Right lung (tissue), 10 donors: ENCODE measurements at places on chromosomes 7 and 10.
A peak's percentile ranks its signal among the peaks of the same experiment; 100 is the strongest.

DNA sequence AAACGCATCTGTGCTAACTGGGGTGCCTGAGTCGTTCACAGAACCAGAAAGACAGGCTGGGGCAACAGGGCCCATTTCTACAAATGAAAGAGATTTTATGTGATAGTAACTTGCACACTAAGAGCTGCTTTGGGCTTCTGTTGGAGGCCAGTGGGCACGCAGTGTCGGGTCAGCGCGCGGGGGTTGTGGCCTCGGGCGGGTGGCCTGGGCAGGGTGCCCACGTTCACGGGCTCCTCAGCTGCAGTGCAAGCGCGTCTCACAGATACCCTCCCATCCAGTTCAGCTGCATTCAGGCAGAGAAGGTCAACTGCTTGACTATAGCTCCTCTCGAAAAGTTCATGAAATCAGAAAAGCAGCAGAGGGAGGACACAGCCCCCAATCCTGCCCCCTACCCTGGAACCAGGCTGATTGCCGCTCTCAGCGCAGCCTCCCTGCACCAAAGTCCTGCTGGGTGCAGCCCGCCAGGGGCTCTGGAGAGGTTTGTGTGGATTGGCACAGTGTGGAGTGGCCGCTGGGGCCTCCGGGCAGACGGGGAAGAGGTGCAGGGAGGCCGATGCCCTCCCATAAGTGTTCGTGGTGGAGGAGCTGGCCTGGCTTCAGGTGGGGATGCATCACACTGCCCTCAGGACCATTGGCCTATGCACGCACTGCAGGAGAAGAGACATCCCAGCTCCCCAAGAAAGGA lies 582.8 kb downstream of the TCERG1L start:
- DNase-seq, result no peak

- no peak for DNase-seq
Measured at GRCh38 chr10:34313353-34313752, 501.7 kb downstream of the PARD3 start.

GRCh38 chr10:13018171-13018570 lies 16.7 kb upstream of the CCDC3 start:
- DNase-seq, result no peak

DNA sequence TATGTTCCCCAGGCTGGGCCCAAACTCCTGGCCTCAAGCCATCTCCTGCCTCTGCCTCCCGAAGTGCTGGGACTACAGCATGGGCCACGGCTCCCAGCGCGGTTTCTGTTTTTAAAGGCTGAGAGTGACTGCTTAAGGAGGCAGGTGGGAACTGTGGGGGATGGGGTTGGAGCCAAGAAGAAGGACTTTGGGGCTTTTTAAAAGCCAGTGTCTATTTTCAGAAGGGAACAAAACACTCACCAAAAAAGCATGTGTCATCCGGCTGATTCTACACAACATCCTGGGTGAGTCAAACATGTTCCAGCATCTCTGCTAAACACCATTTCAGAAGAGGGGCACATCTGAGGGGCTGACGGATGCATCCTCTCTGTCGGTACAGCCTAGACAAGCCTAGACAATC lies 824.5 kb downstream of the TYW1 start:
- no peak for DNase-seq

DNA sequence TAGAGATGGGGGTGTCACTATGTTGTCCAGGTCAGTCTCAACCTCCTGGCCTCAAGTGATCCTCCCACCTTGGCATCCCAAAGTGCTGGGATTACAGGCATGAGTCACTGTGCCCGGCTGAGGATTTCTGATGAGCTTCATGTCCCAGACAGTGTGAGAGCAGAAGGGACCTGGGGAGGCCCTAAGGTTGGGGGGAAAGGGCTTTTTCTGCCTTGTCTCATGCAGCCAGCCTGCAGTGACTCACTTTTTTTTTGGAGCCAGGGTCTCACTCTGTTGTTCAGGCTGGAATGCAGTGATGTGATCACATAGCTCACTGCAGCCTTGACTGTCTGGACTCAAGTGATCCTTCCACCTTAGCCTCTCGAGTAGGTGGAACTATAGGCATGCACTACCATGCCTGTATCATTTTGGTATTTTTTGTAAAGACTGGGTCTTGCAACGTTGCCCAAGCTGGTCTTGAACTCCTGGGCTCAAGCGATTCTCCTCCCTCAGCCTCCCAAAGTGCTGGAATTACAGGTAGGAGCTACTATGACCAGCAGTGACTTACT lies 14.6 kb downstream of the COL26A1 start:
- no peak for DNase-seq

DNA sequence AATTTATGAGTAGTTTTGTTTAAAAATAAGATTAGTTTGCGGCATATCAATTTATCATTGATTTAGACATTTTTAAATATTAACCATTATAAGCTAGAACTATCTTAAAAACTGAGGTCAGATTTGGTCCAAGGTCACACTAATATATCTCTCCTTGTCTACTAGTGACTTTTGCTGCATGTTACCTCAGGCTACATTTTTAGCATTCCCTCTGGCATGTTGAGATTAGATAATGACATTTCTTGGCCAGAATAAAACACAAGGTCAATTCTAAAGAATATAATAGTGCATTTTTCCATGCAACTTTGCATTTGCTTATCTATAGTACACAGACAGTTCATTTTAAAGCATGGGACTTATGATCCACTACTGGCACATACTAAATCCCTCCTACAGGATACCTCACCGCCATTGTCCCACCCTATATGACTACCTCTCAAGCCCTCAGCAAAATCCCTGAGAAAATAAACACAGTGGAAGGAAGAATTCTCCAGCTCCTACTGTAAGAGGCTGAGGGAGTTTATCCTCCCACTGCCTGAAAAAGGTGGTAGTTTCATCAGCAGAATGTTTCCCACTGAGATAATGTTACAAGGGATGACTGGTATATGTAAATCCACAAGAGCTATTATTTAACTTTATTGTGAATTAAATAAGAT lies 816.4 kb downstream of the GRM8 start:
- DNase-seq, result no peak

DNA sequence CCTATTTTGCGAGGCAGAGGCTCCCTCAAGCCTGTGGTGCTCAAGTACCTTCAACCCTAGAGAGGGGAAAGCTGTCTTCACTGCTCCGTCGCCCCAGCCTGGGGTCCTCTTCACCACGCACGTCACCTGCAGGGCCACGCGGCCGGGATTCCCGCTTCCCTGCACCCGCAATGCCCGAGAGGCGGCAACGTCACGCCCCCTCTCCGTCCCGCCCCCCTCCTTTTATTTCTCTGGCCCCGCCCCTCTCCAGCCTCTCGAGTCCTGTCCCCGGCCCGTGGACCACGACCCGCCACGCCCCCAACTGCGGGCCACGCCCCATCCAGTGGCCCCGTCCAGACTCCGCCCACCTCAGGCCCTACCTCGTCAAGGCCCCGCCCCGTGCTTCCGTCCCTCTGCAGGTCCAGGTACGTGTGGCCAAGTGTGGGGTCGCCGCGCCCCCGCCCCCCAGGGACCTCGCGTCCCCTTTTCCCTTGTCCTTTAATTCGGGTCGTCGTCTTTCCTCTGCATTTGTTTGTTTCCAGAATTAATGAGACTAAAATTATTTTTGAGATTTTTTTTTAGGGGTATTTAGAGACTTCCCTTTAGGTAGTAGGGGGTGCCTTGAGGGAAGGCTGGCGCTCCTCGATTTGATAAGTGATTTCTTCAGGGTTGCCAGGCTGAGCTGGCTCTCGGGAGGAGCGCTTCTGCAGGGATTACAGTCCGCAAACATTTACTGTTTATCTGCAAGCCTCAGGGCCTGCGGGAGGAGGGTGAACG lies 69.8 kb upstream of the BAIAP2L1 start:
- peak; percentile 5 for DNase-seq

DNA sequence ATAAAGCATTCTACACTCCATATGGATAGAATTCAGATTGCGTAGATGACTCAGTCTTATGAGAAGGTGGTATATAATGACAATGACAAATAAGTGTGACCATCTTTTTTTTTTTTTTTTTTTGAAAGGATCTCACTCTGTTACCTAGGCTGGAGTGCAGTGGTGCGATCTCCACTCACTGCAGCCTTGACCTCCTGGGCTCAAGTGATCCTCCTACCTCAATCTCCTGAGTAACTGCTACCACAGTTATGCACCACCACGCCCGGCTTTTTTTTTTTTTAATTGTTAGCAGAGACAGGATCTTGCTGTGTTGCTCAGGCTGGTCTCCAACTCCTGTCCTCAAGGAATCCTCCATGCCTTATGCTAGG lies 43.2 kb upstream of the NRP1 start:
- DNase-seq, result no peak

DNA sequence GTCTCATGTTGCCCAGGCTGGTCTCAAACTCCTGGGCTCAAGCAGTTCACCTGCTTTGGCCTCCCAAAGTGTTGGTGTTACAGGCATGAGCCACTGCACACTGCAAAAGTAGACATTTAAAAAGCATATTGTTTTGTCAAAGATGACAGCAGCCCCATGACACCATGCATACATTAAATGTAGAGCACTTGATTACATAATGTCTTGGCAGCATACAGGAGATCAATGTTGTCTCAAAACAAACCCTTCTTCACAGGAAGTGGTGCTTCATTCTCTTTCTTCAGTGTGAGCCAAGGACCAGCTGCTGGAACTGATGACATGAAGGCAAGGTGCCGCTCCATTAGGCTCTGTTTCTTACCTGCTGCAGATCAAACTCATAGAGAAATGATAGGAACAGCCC lies 218.4 kb downstream of the KLF6 start:
- no peak for DNase-seq

GRCh38 chr10:120749856-120750566 lies 101.2 kb upstream of the WDR11 start:
- no peak for DNase-seq

- no peak for DNase-seq
Measured at GRCh38 chr10:99630991-99631390, 10.8 kb upstream of the SLC25A28 start.

DNA sequence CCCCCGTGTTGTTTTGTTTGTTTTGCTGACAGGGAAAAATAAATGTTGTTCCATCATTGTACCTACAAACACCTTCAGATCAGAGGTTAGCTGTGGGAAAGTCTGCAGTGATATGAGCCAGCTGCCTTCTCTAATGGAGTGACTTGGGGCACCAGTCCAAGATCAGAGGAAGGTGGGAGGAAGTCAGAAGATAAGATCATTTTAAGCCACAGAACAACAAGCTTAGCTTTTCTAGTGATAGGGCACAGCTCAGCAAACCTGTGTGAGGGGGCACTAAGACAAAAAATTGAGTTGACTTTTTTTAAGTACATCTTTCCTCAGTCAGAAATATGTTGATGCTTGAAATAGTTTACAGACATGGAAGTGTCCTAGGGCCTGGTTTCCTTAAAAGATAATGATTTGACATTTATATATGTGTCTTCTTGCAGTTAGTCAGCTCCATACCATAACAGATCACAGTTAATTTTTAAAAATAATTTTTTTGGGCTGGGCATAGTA lies 240.3 kb upstream of the KAT6B start:
- DNase-seq, result no peak

GRCh38 chr7:132934017-132934416 lies 147.9 kb downstream of the CHCHD3 start:
- DNase-seq, result no peak

DNA sequence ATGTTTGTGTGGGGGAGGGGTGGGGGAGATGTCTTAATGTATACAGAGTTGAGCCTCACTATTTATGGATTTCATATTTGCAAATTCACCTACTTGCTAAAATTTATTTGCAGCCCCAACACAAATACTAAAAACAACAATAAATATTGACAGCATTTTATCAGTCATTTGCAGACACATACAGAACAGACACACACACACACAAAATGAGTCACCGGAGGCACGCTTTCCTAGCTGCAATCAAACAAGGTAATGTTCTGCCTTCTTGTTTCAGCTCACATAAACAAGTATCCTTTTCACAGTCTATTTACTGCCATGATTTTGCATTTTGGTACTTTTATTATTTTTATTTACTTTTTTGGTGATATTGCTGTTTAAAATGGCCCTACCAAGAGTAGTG lies 88.5 kb downstream of the IPMK start:
- no peak for DNase-seq

DNA sequence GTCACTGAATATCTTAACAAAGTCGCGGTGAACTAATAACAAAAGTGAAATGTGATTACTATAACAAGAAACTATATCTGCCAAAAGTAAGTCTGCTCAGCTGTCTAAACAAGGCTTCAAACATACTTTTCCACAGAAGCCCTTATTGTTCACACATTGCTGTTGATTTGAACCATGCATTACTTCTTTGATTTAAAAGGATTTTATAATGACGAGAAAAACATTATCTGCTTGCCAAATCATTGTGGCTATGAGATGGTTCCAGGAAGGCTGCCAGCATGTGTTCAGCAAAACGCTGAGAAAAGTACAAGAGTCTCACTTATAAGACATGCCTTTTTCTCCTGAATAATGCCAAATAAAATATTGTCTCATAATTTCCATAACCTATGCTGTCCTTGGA lies 24.4 kb downstream of the RNF133 start:
- peak; percentile 58 for DNase-seq

DNA sequence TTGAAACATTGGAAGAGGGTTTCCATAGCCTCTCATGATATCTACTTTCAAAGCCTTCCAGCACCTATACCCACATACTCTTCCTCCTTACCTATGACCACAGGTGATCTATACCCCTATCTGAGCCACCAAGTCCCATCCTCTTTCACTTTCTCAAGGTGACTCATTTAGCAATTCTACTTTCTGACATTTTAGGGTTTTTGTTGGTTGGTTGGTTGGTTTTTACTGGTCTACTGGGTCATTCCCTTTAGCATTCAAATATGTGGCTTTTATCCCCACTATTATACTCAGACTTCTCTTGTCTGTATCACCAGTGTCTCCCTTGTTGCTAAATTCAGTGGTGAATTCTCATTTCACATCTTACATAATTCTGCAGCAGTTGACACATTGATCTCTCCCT lies 130.4 kb upstream of the STEAP4 start:
- DNase-seq, result no peak

GRCh38 chr10:51711519-51711891 lies 12.1 kb upstream of the CSTF2T start:
- no peak for DNase-seq

GRCh38 chr10:65394502-65395297 lies 1531.1 kb upstream of the LRRTM3 start:
- no peak for DNase-seq

GRCh38 chr7:47183862-47184590 lies 397.9 kb downstream of the TNS3 start:
- DNase-seq, result no peak

DNA sequence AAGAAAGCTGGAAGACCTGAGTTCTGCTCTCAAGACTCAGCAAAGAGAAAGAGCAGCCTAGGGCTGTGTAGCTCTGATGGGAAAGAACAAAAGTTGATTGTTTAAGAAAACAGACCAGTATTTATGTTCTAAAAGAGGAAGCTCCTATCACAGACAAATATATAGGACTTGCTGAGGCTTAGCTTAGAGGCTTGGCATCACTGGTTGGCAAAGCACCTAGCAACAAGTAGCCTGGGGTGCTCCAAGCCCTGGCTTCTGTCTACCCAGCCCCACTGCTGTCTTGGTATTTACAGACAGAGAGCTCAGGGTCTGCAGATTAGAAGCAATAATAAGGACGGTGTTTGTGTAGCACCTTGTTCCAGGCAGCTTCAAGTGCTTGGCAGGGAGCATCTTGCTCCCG lies 36.9 kb upstream of the CCDC3 start:
- DNase-seq, result no peak

DNA sequence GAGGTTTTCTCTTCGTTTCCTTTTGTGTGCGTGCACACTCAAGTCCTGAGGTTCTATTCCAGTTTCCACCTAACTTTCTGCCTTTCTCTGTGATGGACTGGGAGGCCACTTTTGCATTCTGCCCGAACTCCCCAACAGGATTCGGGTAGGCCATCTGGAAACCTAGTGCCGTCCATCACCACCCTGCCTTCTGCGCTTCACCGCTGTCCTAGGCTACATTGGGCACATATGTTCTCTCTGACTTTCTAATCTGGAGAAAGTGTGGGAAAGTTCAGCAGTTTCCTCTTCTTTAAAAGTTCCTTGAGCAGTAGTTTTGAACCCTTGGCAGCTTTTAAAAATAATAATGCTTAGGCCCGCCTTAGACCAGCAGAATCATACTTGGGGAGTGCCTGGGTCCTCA lies 46.8 kb downstream of the SHH start:
- DNase-seq, result no peak
